ENCODE measurements at places on chromosomes 11 and 22.

DNA sequence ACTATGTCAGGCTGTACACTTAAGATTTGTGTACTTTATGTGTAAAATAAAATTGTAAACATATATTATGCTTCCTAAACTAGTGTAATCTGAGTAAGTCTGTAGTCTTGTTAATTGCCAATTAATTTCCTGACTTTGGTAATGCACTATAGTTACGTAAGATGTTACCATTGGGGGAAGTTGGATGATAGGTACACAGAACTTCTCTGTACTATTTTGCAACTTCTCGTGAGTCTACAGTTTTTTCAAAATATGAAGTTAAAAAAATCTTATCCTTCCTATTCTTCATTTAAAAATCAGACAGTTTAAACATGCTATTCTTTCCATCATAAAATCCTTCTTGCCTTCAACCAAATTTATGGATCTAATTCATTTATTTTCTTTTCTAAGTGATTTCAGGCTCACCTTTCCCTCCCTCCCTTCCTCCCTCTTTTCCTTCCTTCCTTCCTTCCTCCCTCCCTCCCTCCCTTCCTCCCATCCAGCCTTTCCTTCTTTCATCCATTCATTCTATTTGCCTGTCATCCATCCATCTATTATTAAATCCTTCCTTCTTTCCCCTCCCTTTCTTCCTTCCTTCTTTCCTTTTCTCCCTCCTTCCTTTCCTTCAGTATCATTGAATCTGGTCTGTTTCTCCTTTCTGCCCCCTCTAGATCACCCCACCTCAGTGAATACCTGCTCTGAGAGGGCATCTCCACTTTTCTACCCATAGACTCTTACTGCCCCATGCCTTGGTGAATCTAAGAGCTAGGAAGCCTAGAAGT, 22.1 kb upstream of the ASCC2 start:
- no peak for DNase-seq

DNA sequence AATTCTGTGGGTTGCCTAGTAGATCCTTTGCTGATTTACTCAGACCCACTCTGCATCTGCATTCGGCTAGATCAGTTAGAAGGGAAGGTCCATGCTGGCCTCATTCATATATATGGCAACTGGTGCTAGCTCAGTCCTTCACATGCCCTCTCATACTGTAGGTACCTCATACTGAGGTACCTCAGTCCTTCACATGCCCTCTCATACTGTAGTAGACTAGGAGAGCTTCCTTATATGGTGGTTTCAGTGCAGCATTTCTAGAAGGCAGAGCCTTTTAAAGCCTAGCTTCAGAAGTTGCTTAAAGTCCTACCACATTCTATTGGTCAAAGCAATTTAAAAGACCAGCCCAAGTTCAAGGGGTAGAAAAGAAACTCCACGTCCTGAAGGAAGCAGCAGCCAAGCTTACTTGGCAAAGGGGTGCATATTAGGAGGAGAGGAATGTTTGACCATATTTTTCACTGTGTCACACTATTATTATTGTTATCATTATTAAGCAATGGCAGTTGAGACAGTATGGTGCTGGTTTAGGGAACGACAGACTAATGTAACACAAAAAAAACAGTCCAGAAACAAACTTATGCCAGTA, 356.4 kb downstream of the DYNC2H1 start:
- DNase-seq = no peak

- no peak for DNase-seq
Measured at GRCh38 chr22:24761888-24762675, 12.4 kb downstream of the PIWIL3 start.

DNA sequence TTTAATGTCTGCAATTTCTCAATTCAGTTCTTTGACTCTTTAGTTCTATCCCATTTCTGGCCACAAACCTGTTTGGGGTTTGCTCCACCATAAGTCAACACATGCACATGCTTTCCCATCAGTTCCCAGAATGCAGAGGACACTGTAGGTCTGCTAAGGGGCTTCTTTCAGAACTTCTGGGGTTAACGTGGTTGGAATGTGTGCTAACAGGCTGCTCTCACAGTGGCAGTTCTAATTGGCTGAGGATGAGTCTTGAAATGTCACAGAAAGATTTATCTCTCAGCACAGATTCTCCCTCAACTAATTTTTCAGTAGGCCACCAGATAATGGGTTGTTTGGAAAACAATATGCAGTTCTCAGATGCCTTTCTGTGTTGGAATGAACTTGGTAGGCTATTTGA, 703.4 kb downstream of the NTM start:
- DNase-seq = no peak

GRCh38 chr11:124310721-124311120, 3.0 kb downstream of the OR8D1 start:
- no peak for DNase-seq
